ENCODE measurements at places on chromosomes 1 and 21.
A peak's percentile ranks its signal among the peaks of the same experiment; 100 is the strongest.

GRCh38 chr1:232901255-232901654 is 49.2 kb upstream of the NTPCR start:
- DNase-seq: no peak

GRCh38 chr1:89779151-89779940 is 41.5 kb upstream of the LRRC8D start:
- DNase-seq: peak; percentile 59

- DNase-seq: no peak
Measured at GRCh38 chr1:116472431-116472961, 98.3 kb downstream of the CD58 start.

GRCh38 chr1:25066256-25066655 is 136.2 kb upstream of the RUNX3 start:
- DNase-seq: no peak

GRCh38 chr1:30172757-30173156 is 550.6 kb downstream of the MATN1 start:
- no peak for DNase-seq

DNA sequence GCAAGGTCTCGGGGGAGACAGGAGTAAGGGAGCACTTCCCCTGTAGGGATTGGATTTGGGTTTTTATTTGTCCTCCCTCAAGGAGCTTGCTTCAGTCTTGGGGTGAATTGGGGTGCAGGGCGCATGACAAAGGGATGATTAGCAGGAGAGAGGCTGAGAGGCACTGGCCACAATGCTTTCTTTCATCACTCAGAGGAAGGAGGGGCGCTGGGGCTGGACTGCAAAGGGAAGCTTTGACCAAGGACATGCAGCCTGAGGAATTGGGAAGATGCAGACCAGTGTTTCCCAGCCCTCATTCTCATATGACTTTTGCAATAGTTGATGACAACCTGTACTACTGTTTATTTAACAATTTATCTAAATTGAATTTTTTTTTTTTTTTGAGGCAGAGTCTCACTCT is 34.1 kb upstream of the PDPN start:
- no peak for DNase-seq

- DNase-seq: no peak
Measured at GRCh38 chr1:169681140-169681539, 30.3 kb downstream of the SELL start.

- DNase-seq: no peak
Measured at GRCh38 chr21:42435401-42435800, 31.7 kb downstream of the UBASH3A start.

DNA sequence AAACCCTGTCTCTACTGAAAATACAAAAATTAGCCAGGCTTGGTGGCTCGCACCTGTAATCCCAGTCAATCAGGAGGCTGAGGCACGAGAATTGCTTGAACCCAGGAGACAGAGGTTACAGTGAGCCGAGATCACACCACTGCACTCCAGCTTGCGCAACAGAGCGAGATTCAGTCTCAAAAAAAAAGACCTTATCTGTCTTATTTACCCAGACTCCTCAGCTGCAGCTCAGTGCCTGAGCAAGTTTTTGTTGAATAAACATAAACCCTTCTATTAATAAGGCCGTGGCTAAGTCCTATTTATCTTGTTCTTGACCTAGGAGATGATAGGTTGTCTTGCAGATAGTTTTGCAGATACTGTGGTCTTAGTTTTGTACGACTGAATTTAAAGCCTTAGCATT is 136.4 kb upstream of the TMEM51 start:
- DNase-seq: no peak

DNA sequence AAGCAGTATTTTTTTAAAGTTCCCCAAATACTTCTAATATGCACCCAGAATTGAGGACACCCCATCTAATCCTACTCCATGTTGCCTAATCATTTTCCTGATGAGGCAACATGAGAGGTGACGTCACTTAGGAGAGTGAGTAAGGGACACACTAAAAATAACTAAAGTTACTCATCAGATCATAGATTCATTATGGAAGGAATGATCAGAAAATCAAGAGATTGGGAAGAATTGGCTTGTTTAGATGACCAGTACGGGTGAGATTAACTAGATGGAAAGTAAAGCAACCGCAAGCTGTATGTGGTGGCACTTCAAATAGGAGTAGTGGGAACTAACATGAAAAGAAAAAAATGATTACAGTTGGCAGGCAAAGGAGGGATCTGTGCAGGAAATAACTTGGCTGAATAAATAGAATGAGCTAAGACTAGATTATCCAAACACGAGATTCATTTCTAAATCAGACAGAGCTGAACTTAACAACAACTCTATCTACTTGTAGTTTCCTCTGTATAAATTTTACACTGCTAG is 61.4 kb upstream of the CXADR start:
- DNase-seq: no peak

GRCh38 chr1:59605761-59606160 is 209.0 kb upstream of the HOOK1 start:
- no peak for DNase-seq

DNA sequence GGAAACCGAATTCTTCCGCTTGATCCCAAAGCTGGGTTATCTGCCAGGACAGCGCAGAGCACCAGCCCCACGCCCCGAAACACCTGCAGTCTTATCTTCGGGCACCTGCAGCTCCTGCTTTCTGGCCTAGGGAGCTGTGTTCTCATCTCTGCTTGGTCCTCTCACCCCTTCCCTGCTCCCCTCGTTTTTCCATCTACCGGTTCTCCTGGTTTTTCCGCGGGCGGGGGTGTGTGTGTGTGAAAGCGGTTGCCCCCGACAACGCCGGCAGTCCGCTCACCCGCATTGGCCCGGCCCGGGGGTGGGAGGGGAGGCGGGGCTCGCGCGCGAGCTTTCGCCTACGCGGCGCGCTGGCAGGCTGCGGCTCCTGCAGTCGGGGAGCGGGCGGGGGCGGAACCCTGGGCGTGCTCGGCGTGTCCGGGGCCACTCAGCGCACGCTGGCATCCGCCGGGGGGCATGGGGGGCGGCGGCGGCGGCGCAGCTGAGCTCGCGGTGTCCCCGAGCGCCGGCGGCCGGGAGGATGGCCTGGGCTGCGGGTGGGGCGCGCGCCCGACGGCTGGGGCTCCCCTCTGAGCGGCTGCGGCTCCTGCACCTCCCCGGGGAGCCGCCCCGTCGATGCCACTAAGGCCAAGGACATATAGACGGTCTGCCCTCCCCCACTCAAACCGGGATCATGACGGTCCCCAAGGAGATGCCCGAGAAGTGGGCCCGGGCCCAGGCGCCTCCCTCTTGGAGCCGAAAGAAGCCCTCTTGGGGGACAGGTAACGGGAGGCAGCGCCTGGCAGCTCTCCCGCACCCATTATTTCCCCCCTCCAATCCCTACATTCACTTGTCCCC is 3.2 kb downstream of the ATP8B2 start:
- peak; percentile 87 for DNase-seq

GRCh38 chr1:168468042-168468809 is 75.6 kb downstream of the XCL2 start:
- DNase-seq: no peak

DNA sequence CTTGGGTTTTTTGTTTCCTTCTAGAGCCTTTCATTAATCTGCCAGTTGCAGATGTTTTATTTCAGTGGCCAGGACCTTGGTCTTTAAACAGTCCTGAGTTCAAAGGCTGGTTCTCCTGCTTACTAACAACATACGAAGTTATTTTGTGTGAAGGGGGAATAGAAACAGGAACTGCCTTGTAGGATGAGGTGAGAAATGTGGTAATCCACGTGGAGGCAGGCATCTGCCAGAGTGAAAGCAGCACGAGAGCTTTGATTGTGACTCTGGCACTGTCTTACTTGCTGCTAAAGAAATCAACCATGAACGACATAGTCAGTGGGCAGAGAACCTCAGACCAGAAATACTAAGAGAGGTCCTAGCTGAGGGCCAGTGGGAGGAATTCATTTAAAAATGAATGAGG is 30.4 kb downstream of the TMEM63A start:
- peak; percentile 31 for DNase-seq

GRCh38 chr1:1782399-1783221 is 4.3 kb upstream of the NADK start:
- peak; percentile 44 for DNase-seq

GRCh38 chr1:156126043-156126629 is 11.6 kb downstream of the LMNA start:
- DNase-seq: peak; percentile 62

DNA sequence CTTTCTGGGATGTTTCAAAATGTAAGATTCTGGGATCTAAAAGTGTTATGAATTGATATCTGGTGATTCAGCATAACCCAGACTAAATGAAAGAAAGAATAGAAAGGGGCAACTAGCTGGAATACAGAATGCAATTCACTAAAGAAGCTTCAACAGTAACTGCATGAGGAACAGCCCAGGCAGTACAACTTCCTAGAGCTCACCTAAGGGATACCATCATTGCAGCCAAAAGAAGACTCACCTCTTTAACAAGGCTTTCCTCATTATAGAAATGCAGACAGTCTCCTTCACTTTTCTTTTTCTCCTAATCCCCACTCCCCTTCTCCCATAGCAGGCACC is 6.3 kb downstream of the RGS5 start:
- DNase-seq: no peak

DNA sequence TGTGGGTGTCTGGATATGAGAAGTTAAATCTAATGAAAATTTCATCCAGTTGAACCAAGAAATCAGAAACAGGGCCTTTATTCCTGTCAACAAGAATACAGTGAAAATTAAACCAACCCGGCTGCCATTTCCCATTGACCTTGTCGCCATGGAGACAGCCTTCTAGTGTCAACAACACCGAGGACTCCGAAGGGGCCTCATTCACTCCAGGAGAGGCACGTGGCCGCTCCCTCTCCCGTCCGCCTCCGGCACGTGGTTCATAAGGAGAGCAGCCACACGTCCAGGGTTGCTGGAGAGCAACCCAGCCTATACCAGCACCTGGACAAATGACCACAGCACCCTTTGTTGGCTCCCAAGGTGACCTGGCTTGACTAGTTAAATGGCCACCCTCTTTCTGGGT is 120.3 kb upstream of the VAMP3 start:
- DNase-seq: no peak

DNA sequence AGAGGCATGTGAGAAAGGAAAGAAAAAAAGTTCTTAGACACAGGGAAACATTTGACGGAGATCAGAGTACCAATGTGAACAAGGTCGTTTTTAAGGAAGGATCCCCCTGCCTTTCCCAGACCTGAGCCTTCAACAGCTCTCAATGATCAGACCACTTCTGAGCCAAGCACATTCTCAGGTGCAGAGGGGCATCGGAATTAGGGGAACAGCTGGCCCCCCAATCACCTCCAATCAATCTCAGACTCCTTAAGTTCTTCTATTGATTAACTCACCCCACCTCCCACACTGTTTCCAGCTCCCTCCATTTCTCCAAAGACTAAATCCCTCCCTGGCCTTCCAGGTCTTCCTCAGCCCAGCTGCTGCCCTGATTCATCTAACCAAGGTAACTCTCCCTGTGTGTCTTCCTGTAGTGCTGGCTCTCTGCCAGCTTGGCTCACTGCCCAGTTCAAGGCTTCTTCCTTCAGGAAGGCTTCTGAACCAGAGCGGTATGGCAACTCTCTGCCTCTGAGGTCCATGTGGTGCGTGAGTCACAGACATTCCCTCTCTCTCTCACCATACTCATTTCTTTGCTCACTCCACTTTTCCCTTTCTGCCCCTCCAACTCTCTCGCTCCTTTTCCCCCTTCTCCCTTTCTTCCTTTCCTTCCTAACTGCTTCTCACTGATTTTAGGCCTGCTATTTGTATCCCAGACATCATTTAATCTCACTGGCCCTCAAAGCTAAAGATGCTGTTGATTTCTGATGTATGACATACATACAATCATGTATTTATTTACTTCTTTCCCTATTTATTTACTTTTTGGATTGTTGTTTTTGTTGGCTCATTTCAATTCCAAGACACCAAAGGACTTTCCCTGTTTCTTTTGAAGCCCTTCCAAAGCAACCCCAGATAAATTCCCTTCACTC is 18.1 kb downstream of the CFAP45 start:
- peak; percentile 28 for DNase-seq

DNA sequence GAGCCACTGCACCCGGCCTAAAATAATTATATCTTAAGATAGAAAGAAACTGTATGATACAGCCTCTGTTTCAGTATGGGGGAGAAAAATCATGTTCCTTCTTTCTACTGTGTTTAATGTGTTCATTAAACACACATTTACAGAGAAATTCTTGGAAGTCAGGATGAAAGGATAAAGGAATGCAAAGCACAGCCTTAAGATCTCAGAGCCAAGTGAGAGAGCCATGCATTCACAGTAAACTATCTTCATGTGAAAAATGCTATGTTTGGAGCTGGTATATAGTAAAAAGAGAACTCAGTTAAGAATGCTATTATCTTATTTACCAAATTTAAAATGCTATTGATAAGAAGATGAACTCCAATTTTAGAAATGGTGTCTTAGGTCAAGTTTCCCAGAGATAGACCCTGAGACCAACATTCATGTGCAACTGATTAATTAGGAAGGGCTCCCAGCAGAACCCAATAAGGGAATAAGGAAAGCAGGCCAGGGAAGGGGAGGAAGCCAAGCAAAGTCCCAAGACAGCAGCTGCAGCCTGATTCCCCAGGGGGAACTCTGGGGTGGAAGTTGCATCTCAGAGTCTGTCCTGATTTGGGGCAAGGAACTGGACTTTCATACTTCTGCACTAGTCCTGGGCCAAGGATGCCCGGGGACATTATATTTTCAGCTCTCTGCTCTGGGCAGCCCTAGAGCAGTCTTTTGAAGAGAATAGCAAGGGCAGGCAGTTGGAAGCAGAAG is 130.0 kb upstream of the ZNF648 start:
- DNase-seq: no peak

GRCh38 chr1:204348722-204349121 is 11.0 kb downstream of the PLEKHA6 start:
- DNase-seq: no peak

GRCh38 chr1:162016631-162017030 is 7.0 kb downstream of the OLFML2B start:
- DNase-seq: no peak

DNA sequence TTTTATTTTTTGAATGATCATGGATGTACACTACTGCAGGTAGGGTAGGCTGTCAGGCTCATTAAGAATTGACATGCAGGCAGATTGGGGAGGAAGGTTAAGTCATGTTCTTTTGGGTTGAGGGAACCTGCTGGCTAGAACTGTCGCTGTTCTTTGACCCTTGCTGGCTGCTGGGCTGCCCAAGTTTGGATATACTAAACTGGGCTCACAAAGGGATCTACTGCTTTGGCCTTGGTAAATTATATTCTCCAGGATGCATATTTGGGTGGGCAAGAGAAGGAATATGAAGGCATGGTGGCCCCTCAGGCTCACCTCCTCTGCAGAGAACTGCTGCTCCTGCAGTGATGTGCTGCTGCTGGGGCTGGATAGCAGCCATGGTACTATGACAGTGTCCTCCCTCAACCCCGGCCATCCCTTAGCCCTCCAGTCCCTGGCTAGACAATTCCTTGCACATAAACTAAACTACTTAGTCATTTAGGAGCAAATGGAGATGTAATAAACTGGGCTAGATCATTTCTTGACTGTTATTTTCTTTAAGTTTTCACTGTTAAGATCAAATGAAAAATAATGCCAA is 6.1 kb downstream of the ATP1A1 start:
- no peak for DNase-seq

DNA sequence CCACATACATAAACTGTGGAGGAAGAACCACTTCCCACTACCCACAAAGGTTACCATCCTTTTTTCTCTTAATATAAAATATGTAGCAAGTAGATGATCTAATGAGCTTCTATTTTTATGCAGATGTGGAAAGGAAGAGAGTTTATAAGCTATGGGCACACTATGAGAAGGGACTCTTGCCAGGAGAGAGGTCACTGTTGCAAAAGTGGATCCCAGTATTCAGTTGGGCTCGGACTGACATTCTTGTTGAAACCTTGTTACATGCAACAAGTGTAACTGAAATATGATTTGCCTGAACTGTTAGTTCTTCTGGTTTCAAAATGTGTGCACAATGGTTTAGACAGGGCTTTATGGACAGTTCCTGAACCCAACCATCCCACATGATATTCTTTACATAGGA is 397.4 kb upstream of the PKN2 start:
- DNase-seq: no peak

GRCh38 chr1:53405737-53406136 is 53.5 kb upstream of the DMRTB1 start:
- DNase-seq: no peak

Measured in activated CD4-positive, alpha-beta T cell treated with anti-CD3 and anti-CD28 coated beads for 48 hours (primary cell).